ENCODE measurements at places on chromosomes 16 and 17.
A peak's percentile ranks its signal among the peaks of the same experiment; 100 is the strongest.

DNA sequence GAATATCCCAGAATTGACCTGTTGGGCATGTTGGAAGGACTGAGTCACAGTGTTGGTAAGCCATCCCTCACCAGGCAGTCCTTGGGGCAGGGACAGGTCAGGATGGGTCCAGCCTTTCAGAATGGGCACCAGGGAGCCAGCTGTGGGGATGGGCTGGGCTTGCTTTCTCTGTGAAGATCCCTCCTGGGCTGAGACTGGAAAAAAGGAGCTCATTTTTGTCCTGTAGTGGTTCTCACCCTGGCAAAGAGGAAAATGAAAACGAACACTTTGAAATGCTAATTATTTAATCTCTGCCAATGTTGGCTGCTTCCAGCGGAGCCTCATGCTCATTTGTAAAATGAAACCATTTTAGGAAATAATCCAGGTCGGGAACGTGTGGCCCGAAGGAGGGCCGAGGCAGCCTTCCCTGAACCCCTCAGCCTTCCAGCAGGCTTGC lies 237.5 kb upstream of the SALL1 start:
- no peak for DNase-seq

DNA sequence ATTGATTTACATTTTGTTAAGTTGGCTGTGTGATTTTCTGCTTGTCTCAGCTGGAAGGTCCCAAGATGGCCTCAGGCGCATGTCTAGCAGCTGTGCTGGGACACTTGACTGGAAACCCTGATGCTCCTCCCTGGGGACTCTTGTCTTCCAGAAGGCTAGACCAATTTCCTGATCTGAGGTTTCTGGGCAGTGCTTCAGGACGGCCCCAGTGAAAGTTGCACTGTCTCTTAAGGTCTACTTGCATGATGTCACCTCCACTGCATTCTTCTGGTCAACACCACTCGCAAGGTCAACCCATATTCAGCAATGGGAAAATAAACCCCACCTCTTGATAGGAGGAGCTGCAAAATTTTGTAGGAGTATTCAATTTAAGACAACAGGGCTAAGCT lies 116.0 kb downstream of the SALL1 start:
- no peak for DNase-seq

GRCh38 chr16:61730997-61731396 lies 305.2 kb downstream of the CDH8 start:
- no peak for DNase-seq

- peak; percentile 83 for DNase-seq
Measured at GRCh38 chr17:1484676-1485422, 7.6 kb downstream of the MYO1C start.

DNA sequence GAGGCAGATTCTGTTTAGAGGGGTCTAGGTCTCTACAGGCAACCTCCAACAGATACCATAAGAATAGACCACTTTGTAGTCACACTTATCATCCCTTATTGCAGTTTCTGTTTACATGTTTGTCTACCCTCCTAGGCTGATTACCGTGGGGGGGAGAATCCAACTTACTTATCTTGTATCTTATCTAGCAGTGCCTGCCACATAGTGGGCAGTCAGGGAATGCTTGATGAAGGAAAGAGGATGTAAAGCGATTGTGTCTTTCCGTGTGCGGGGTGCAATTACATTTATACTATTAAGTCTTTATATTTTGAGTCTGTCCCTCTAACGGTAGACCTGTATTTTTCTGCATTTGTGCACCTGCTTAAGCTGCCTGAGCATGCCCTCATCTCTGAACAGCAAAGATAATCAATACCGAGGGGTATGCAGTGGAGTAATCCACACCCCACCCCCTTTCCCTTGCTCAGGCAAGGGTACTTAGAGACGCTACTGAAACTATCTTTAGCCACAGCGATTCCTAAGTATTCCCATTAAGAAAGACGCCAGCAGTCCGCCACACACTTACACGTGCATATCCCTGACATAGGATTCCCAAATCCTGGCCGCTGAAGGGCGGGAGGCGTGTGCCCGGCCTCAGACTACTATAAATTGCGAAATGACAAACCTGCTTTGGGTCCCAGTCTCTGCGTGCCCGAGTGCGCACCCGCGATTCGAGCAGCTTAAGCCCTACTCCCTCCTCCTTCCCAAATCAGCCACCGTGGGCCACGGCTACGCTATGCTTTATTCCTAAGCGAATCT lies 635 bp upstream of the AATF start:
- no peak for DNase-seq

DNA sequence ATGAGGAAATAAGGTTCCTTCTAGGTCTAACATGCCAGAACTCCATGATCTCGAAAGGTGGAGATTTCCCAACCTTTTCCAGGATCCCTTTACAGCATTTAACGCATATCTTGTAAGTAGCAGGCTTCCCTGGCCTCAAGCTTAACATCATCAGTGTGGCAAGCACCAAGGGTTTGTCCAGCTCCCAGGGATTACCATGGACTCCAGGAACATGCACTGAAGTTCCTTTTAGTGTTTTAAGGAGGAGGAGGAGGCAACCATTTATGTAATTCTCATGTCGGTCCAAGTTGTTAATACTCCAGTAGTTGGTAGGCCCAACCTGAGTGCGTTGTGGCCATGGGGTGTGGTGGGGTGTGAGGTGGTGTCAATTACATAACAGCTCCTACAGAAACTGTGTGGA lies 11.8 kb upstream of the SKAP1 start:
- DNase-seq: no peak
